ENCODE measurements at places on chromosomes 6 and 20.

GRCh38 chr20:48794360-48794759 lies 33.4 kb downstream of the PREX1 start:
- DNase-seq = no peak

GRCh38 chr6:70563530-70563929 lies 3.2 kb upstream of the SDHAF4 start:
- no peak for DNase-seq

DNA sequence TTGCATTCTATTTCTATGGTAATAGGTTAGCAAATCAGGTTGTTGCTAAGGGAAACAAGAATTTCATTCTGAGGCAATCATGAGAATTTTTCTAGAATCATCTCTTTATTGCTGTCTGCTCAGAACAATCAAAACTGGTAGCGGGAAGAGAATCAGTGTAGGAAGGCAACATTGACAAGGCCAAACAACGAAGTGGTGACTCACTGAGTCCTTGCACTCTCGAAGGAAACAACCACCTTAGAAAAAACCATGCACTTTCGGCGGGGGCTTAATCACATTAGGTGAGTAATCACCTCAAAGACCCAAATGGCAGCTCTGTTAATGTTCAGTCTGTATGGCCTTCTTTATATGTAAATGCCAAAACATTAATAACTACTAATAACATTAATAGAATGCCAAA lies 78.8 kb upstream of the MAP7 start:
- DNase-seq = peak; percentile 8

- peak; percentile 99 for DNase-seq
Measured at GRCh38 chr20:31608251-31608945, 3.3 kb downstream of the ID1 start.

DNA sequence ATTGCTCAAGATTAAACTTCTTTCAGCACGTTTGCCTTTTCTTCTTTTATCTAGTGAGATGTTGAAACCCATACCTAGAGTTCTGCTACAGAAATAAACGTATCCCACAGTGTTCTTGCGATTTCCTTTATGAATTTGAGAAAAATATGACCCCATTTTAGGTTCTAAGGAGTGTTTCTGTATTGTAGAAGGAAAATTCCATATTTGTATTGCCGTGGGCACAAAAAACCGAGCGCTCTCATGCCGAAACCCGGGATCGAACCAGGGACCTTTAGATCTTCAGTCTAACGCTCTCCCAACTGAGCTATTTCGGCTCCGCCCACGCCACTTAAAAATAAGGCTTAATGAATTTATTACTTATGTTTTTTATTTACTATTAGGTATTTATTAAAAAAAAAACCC lies 23.7 kb downstream of the ZNF311 start:
- DNase-seq = peak; percentile 84

DNA sequence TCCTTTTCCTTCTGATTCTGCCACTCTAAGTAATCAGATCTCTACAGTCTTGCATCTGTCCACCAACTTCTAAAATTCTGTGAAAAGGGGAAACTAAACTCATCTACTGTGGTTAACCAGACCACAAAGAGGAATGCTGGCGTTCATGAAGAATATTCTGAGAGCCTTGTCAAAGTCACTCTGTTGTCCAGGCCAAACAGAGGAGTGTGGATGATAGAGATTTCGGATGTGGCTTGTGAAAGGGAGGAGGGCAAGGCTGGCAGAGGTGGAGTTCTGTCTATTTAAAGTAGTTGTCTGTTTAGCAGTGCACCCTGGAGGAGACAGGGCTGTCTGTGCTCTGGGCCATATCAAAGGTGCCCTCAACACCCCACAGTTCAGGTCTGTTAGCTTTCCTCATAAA lies 33.9 kb downstream of the CCN2 start:
- DNase-seq = no peak

Measured in Calu3 (cell line).